ENCODE measurements at places on chromosomes 5 and 9. TPM values are rescaled to one million over a fixed set of nuclear protein-coding genes. Genes with fewer than 3 reads are reported as not detected.

GRCh38 chr5:123113136-123113535 is 24.1 kb downstream of the PRDM6 start:
- no peak for DNase-seq

DNA sequence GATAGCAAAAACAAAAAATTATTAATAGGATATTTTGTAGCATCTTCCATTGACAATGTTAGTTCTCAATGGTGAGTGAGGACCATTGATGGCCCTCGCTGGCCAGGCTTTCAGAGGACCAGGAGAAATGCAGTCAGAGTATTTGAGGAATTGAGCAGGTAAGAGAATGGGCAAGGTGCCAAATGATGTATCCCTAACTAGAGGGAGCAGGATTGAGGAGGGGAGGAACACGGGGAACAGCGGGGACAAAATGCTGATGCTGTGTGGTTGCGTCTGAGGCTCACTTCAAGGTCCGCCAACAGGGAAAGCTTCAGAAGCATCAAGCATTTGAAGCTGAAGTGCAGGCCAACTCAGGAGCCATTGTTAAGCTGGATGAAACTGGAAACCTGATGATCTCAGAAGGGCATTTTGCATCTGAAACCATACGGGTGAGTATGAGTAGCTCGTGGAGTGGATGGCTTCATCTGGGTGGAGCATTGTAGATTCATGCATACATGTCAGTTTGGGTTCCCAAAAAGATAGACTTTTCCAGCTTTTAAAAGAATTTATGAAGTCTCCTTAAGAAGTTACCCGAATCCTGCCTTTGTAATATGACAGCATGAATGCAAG is 16.2 kb downstream of the SPTAN1 start:
- no peak for DNase-seq

GRCh38 chr5:155838394-155838793 is 488.6 kb upstream of the SGCD start:
- DNase-seq: no peak

DNA sequence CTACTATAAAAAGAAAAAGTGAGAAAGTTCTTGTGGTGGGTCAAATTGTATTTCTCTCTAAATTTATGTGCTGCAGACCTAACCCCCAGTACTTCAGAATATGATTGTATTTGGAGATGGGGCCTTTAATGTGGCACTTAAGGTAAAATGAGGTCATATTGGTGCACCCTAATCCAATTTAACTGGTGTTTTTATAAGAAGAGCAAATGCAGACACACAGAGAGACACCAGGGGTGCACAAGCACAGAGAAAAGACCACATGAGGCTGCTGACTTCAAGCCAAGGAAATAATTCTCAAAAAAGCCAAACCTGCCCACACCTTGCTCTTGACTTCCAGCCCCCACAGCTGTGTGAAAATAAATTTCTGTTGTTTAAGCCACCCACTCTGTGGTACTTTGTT is 80.2 kb upstream of the HTR4 start:
- DNase-seq: no peak

DNA sequence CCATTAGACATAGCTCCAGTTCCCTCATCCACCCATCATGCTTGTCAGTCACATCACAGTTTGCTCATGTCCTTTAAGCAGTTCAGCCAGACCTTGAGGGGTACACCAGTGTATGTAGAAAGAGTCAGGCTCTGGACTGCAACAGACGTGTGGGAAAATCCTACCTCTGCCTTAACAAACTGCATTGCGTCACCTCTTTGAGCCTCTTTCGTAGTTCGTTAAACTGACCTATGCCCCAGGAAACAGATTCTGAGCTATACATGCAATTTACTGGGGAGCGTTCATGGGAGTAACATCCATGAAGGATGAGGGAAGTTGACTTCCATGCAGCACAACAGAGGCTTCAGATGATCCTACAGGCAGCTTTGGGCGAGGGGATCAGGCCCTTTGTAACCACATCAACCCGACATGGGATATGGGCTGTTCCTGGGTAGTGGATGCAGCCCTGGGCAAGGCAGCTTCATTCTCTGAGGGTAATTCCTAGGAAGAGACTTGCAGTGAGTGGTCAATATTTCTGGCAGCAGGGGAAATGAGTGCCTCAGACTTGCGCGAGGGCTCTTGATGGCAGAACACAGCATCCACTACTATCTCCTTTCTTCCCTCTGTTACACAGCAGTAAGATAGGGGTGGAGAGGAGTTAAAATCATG is 4.3 kb downstream of the SPINK4 start:
- no peak for DNase-seq

GRCh38 chr5:179907556-179908324 is at the start of gene TBC1D9B:
TBC1D9B (minus strand) TSS chr5:179907897; CDS start chr5:179907821, 76 bp downstream.
- peak; percentile 74 for DNase-seq

DNA sequence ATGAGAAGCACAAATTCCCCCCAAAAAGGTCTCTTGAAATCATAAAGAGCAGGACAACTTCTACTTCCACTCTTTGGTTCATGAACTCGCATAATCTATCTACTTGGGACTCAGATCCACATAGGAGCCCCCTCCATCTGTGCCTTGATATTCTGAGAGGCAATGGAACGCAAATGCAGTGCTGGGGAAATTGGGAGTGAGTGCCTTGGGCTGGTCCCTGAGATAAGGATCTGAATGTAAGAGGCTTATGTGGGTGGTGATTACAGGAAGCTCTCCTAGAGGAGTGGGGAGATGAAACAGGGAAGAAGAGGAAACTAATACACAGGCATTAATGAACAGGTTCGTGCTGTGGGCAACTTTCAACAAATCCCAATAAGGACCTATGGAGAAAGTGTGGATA is 285.6 kb downstream of the RASEF start:
- no peak for DNase-seq

- DNase-seq: no peak
Observed at GRCh38 chr9:82209797-82210470, 221.4 kb downstream of the SPATA31D1 start.

DNA sequence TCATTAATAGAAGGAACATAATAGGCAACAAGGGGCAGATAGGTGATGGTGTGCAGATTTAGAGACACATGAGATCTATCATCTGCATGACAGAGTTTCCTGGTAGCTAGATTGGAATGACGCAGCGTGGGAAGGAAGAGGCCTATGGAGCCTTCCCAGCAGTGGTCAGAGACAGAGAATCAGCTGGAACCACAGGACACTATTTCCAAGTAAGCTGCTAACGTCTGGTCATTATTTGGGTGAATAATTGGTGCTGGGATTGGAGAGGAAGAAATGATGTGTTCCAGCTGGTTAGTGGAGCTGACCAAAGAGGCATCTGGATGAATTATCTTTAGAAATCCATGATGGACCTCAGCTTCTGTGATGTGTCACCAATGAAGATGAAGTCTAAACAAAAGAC is 91.2 kb upstream of the PRR16 start:
- DNase-seq: no peak

DNA sequence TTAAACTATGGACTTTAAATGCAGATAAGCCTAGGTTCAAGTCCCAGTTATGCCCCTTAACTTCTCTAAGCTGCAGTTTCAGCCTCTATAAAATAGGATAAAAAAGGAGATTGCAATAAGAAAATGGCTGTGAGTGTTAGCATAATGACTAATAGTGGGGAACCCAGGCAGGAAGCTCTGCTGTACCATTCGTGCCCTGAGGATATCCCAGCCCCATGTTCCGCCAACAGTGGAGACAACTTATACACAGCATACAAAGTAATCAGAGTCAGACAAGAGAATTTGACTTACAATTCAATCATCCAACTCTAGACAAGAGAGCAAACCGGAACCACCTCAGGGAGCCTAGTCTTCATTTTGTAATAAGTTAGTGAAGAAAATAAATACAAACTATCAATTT is 141.5 kb upstream of the FSTL4 start:
- DNase-seq: no peak

DNA sequence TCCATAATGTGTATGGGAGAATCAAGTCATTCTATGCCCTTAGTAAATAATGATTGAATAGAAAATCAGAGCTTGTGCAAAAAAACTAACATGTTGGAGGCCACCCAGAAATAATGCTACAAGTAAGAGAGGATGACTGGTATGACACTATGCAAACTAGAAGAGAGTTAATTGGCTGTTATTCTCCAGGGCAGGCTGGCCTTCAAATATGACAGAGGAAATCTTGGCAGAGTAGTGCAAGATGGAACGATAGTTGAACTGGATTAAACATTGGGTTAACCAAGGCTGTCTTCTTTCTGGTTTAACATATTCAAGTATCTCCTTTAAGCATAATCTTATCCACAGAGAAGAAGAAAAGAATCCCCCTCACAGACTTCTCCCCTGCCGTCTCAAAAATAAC is 196.1 kb downstream of the MPDZ start:
- no peak for DNase-seq

DNA sequence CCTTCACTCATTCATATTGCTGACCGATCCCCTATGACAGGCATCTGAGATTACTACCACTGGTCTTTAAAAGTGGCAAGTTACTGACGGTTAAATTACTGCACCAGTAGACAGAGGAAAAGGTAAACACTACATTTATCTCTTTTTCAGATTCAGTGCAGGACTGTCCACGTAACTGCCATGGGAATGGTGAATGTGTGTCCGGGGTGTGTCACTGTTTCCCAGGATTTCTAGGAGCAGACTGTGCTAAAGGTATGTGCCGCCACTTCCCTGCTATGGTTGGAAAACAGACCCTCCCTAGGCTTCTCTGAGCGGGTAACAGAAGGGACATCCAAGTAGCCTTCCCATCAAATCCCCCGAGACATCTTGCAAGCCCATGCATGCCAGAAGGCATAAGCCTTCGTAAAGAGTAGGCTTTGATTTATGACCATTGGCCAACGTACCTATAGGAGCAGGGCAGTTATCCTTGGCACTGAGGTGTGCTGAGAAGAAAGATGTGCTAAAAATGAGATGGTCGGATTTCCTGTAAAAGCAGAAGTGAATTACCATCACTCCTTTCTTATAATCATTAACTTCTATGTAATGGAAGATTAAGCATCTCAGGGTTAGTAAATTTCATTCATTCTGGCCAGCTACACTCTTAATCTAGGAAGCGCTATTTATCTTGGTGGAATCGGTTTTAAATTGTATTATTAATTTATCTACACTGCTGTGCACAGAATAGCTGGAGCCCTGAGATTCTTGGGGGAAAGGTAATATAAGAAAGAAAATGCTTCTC is 193.4 kb upstream of the WWC1 start:
- DNase-seq: no peak

GRCh38 chr5:166430491-166431319 is 1860.7 kb upstream of the WWC1 start:
- DNase-seq: no peak

GRCh38 chr5:51678330-51678729 is 295.1 kb downstream of the ISL1 start:
- DNase-seq: no peak

- no peak for DNase-seq
Observed at GRCh38 chr5:143446535-143447226, 43.2 kb upstream of the NR3C1 start.

DNA sequence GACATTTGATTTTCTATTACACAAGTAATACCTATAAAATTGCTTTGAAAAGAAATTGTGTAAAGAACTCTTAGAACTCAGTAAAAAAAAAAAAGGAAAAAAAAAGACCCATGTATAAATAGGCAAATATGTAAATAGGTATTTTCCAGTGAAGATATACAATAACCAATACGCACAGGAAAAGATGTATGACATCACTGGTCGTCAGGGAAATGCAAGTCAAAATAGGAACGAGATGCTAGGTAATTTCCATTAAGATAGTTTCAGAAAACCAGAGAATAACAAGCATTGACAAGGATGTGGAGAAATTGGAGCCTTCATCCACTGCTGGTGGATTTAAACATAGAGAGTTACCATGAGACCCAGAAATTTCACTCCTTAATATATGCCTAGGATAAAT is 708.8 kb downstream of the MTRR start:
- DNase-seq: no peak

DNA sequence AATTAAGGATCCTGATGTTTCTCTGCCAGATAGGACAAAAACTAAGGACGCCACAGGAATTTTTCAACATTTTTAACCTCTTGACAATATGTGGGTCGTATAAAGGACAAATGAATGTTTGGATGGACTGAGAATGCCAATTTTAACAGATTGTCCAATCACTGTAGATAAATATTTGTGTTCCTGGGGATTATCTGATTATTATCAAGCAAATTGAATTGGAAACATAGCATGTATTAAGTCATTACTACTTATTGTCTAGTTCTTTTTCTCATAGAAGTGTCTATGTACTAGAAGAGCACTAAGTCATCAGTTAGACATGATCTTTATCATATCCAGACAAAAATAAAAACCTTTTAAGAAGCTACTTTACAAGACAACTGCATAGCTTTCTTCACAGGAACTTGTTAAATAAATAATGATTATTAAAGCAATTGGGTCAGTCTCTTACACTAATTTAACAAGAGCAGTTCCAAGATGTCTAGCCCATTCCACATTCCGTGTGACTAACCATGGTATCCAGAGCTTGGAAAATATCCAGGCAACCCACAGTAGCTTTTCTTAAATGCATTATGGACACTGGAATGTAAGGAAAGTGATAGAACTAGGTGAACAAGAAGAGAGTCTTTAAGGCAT is 127.5 kb upstream of the CDKN2B start:
- no peak for DNase-seq

- no peak for DNase-seq
Observed at GRCh38 chr5:122761115-122761514, 13.8 kb upstream of the SNX2 start.

- DNase-seq: no peak
Observed at GRCh38 chr5:158482125-158482524, 617.6 kb downstream of the EBF1 start.

- no peak for DNase-seq
Observed at GRCh38 chr9:93612796-93613154, 36.4 kb downstream of the PHF2 start.

DNA sequence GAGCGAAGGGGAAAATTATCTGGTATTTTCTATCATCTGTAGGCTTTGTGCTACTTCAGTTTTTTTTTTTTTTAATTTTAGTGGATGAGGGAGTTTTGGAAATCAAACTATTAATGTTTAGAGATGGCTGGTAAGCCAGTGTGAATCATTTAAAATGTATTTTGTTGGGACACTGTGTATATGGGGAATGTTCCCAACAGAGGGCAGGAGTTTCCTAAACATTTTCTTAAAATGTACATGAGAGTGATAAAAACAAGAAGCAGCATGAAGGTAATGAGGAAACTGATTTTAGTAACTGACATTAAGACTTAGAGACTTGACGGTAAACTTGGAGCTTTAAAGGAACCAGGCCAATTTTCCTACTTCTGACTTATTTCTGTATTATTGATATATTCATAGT is 68.2 kb upstream of the ITGA2 start:
- DNase-seq: no peak

- peak; percentile 83 for DNase-seq
Observed at GRCh38 chr5:142151436-142152383, 43.1 kb downstream of the NDFIP1 start.

TRPM6 gene
- total RNA-seq: 1.5 TPM

KIF12 gene
- 0.13 TPM for total RNA-seq

TOMM5 gene
- total RNA-seq: 418 TPM

SSBP2 gene
- 28.9 TPM for total RNA-seq

MAMDC2 gene
- 9.0 TPM for total RNA-seq

KIF2A gene
- total RNA-seq: 74.0 TPM

SLC1A3 gene
- total RNA-seq: 1.4 TPM

PCDHA9 gene
- 0.02 TPM for total RNA-seq

TLE4 gene
- total RNA-seq: 103 TPM

RNF183 gene
- total RNA-seq: not detected

SHISAL2B gene
- total RNA-seq: not detected

OBP2B gene
- not detected for total RNA-seq

OR1J2 gene
- total RNA-seq: not detected

CCL21 gene
- not detected for total RNA-seq

CNTFR gene
- 0.20 TPM for total RNA-seq

SPINK6 gene
- not detected for total RNA-seq

SLC6A19 gene
- total RNA-seq: not detected

All from SJCRH30 (cell line).